GM19239 (cell line): ENCODE measurements at places on chromosomes 7 and 10.

DNA sequence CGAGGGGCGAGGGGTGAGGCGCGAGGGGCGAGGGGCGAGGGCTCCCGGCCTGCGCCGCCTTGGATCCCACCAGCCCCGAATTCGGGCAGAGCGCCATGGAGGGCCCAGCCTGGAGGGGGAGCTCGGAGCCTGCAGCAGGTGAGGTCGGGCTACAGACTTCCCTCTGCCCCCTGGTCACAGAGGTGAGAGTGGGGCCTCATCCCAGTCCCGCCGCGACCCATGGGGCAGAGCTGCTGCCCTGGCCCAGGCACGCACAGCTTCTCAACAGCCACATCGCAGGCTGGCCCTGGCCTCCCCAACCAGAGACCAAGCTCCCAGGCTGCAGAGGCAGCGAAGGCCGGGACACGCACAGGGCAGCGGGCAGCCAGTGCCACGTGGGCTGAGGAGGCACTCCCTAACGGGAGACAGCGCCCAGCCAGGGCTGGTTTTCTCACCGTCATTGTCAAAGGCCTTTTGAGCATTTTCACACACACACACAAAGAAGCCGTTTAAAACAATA lies 191.8 kb downstream of the PTPRN2 start:
- DNase-seq, result no peak

DNA sequence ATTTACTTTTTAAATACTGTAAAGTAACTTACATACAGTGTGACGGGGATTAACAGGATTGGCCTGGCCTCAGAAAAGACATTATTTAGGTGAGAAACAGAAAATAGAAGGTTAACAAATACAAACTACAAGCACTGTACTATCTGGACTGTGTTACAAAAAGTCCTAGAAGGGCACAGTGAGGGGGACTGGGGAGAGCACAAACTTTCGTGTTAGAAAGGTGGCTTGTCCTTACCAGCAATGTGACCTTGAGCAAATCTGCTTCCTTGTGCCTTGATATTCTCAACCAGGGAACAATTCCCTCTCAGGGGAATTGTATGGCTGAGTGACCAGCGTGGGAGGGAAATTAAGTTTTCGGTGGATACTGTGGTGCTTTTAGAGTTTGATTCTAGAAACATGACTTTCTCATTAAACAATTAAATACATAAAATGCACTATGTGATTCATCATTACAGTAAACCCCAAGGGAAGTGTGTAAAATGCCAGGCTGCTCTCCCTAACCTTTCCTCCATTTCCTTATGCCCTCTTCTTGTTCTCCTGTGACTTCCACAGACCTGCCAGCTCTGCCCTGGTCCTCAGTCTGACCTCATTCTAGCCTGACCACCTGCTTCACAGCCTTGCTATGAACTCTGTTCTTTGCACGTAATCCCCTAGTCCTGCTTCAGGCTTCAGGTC lies 57.7 kb downstream of the OSBPL3 start:
- no peak for DNase-seq

DNA sequence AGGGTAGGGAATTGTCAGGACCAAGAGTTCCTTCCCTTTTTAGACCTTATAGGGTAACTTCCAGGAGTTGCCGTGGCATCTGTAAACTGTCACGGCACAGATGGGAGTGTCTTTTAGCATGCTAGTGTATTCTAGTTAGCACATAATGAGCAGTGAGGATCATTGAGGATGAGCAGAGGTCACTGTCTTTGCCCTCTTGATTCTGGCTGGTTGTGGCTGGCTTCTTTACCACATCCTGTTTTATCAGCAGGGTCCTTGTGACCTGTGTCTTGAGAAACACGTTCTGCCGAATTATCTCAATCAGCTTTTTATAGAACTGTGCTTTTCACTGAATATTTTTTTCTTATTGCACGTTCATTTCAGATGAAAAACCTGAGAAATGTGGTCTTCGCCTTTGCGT lies 41.5 kb downstream of the MINPP1 start:
- no peak for DNase-seq

DNA sequence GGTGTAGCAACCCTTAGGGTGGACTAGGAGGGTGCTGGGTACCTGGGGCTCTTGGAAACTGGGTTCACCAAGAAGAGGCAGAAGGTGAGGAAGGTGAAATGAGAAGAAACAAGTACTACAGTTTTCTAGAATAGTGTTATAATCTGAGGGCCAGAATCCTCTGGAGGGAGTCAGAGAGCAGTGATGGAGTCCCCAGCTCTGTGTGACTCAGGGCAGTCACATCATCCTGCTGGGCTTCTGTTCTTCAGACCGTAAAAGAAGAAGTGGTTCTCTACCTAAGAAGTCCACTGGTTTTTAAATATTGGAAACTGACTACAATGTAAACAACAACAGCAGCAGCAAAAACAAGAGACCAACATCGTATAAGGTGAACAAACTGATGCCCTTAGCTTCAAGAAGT lies 197.3 kb downstream of the PRPF18 start:
- DNase-seq, result no peak

GRCh38 chr10:97999066-97999922 lies 31.1 kb downstream of the CRTAC1 start:
- DNase-seq, result no peak

- no peak for DNase-seq
Observed at GRCh38 chr7:115678086-115678982, 352.2 kb downstream of the TFEC start.

- DNase-seq, result no peak
Observed at GRCh38 chr7:93690021-93690420, 115.5 kb upstream of the CALCR start.

GRCh38 chr7:125255810-125256209 lies 326.2 kb upstream of the POT1 start:
- DNase-seq, result no peak

DNA sequence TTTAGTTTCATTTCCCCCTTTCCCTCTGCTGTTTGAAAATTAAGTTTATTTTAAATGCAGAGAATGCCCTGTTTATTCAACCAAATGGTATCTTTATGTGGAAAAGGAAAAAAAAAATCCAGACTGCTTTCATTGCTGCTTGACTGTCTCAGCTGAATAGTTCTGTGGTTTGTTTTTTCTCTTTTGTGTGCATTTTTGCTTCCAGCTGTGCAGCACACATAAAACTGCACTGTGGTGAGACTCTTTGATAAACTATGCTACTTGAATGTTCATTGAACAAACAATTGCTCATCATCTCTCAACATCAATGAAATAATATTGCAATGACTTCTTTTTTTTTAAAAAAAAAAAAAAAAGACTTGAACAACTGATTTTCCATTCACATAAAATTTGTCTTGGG lies 78.6 kb upstream of the GLI3 start:
- no peak for DNase-seq

DNA sequence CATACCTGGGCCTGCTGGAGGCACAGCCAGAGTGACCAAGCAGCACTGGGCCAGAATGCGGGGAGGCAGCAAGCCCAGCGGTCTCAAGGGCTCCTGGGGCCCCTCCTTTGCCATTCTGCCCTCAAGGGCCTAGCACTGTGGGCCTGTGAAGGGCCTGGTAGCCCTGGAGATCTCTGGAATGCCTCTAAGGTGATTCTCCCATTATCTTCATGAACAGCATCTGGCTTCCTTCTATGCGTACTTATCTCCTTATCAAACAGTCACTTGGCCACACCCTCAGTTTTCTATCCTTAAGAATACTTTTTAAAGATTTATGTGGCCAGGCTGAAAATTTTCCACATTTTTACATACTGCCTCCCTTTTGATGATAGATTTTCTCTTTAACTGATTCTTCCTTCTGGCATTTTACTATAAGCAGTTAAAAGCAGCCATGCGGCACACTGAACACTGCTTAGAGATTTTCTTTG lies 67.5 kb upstream of the CCNY start:
- DNase-seq, result no peak

DNA sequence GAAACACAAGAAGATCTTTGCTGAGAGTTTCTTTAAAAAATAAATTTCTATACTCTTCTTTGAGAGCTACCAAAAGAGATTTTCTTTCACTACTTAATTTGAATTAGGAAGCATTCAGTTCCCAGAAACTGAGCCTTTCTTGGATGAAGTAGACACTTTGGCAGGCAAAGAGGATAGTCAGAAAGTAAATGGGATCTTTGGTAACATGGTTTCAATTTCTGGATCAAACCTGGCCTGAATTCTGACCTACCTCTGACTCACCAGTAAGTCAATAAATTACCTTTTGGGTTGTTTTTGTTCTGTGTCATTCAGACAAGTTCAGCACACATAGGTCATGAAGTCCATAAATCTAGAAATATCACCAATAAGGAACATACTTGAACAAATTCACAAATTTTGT lies 26.8 kb upstream of the CABCOCO1 start:
- DNase-seq, result no peak

DNA sequence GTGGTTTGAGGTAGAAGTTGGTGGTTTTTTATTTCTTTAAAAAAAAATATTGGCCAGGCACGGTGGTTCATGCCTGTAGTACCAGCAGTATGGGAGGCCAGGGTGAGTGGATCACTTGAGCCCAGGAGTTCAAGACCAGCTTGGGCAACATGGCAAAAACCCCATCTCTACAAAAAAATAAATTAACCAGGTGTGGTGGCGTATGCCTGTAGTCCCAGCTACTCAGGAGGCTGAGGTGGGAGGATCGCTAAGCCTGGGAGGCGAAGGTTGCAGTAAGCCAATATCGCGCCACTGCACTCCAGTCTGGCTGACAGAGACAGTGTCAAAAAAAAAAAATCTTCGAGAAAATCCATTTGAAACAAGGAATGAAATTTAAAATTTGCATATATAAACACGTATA lies 1.1 kb downstream of the IL2RA start:
- DNase-seq, result no peak

DNA sequence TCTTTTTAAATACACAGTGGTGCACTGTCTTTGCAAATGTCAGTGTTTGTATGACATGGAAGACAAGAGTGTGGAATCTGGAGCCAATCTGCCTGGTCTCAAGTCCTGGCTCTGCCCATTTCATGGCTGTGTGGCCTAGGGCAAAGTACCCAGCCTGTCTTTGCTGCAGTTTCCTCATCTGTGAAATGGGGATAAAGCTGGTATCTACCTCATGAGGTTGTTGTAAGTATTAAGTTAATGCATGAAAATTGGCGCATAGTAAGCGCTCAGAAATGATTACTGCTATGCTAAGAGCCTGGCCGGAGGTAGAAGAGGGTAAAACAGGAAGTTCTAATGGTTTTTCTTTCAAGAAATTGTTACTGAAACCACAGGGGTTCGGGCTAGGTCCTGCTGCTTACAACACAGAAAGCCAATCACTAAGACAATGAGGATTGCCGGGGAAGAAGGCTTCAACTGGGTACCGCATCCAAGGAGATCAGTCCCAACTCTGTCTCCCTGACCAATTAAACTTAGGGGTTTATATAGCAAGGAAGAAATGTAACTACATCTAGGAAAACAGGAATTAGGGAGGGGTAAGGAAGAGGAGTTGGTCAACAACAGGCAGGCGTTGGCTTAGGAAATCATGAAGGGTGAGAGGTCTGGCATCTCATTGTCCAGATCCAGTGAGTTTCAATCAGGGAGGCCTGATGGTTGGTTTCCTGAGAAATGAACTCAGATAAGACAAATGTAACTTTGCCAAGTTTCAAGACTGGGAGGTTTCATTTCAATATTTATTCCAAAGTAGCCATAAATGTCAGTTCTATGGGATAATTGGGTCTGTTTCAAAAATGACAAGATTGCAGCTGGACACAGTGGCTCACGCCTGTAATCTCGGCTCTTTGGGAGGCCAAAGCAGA lies 57.0 kb downstream of the CHST3 start:
- no peak for DNase-seq

- DNase-seq, result no peak
Observed at GRCh38 chr7:7970531-7971307, 2.1 kb downstream of the GLCCI1 start.

GRCh38 chr10:106625751-106626150 lies 538.8 kb downstream of the SORCS1 start:
- no peak for DNase-seq

DNA sequence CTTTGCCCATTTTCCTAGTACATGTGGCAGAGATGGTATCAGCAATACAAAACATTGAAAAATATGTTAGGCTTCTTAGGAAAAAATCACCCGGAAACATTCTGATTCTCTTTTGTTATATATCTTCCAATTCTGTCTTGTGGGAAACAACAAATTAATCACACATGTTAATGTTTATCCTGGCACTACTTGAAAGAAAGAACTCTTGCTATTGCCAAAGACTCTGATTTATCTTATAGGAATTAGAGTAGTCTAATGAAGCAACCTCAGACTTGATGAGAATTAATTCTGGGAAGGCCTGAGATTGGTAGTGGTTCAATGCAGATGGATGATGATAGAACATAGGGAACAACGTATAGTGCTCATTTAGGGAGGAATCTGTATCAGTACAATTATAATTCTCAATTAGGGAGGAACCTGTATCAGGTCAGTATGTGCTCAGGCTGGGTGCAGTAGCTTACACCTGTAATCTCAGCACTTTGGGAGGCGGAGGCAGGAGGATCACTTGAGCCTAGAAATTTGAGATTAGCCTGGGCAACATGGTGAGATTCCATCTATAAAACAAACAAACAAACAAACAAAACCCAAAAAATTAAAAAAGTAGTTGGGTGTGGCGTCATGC lies 50.7 kb downstream of the TAS2R16 start:
- DNase-seq, result no peak

DNA sequence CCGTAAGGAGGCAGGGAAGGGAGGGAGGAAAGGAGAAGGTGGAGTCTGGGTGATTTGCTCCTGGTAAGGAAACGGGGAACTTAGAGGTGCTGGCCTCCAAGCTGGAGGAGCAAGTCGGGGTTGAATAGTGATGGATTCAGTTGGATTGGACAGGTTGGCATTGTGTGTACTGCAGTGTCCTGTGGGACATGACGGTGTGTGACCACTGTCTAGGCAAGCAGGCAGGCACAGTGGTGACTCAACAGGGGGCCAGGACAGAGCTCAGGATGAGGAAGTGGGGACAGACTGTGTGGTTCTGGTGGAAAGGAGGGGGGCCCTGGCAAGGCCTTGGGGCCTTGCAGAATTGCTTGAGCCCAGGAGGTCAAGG lies 48.8 kb downstream of the COL26A1 start:
- DNase-seq, result no peak

DNA sequence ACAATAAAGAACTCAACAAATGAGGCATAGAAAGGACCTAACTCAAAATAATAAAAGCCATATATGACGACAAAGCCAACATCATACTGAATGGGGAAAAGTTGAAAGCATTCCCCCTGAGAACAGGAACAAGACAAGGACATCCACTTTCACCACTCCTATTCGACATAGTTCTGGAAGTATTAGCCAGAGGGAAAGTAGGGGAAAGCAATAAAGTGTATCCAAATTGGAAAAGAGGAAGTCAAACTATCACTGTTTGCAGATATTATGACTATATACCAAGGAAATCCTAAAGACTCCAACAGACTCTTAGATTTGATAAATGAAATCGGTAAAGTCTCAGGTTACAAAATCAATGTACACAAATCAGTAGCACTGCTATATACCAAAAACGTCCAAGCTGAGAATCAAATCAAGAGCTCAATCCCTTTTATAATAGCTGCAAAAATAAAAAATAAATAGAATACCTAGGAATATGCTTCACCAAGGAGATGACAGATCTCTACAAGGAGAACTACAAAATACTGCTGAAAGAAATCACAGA lies 4.8 kb downstream of the ANXA7 start:
- no peak for DNase-seq

DNA sequence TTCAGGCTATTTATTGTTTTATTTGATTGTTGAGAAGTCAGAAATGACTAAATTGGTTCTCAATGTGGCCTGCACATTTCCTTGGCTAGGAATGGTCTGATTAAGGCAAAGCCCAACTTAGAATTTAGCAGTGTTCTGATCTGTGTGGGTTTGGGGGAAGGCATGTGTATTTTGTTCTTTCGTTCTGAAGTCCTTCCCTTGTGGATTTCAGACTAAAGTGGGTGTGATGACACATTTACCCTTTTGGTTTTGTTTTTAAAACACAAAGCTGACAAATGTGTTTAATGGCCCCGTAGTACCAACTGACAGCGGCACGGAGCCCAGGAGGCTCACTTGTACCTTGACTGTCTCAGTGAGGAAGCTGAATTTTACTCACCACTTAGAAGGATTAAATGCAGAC lies 452.3 kb upstream of the GALNT17 start:
- no peak for DNase-seq
